ENCODE measurements at places on chromosomes 2 and 18.

- DNase-seq, result no peak
These were observed 89.2 kb upstream of the COL5A2 start for GRCh38 chr2:189268763-189269162.

GRCh38 chr2:18752667-18753422, 163.5 kb upstream of the NT5C1B start:
- DNase-seq, result no peak

DNA sequence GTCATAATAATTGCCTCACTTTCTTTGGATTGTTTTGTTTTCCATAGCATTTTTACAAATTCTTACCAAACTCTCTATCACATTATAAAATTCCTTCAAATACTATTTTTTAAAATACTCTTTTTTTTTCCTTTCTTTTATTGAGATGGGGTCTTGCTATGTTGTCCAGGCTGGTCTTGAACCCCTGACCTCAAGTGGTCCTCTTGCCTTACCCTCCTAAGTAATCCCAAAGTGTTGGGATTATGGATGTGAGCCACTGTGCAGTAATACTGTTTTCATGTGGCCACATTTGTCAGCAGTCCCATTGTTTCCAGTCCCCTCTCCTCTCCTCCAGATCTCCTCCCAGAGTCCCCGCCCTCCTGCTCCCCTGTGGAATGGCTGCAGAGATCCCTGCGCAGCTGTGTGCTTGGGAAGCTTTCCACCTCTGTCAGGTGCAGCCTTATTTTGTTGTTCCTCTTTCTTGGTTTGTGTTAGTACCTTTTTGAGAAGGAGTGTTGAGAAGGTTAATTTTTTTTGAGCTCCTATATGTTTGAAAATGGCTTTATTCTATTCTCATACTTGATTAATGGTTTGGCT, 227.3 kb downstream of the LOXHD1 start:
- no peak for DNase-seq

DNA sequence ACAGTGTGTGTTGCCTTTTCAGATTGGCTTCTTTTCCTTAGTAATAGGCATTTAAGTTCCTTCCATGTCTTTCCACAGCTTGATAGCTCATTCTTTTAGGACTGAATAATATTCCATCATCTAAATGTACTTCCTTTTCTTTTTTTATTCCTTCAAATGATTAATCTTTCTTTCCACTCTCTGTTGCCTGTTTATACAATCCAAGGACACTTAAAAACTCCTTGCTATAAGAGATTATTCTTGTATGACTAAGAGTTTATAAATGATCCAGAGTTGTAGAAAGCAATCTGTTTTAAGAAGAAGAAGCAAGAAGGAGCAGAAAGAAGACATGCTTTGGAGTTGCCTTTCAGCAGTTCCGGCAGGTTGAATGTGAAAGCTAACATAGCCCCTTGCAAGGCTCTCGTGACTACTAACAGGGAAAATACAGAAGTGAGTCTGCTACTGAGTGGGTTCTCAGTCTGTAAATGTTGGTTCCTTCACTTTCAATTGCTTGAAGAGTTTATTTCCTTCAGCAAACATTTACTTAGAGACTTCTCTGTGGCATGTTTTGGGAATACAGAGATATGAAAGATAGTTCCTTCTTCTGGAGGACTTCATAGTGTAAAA, 123.0 kb downstream of the PMAIP1 start:
- DNase-seq, result no peak

GRCh38 chr18:46621111-46621766, 35.8 kb downstream of the LOXHD1 start:
- DNase-seq, result no peak

All from GM04503 (cell line).